Osteoblast (primary cell): ENCODE measurements at places on chromosomes 5 and 9. TPM values are rescaled to one million over a fixed set of nuclear protein-coding genes. Genes with fewer than 3 reads are reported as not detected.

DNA sequence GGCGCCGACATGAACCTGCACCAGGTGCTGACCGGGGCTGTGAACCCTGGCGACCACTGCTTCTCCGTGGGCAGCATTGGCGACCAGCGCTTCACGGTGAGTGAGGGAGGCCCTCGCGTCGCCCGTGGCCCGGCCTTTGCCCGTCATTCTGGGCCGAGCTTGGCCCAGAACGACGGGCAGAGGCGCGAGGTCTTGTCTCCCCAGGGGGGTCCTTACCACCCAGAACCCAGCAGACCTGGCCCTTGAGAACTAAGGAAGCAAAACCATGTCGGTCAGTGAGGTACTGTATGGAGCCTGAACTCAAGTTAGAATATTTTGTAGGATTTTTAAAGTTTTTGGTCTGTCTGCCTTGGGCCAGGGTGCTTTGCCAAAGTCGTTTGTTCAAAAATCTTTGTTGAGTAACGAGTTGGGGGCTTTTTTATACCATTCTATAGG, 691 bp downstream of the DMXL1 start:
- no peaks in the 10 kb centered on the region for H3K27me3 ChIP-seq
- no peak for DNase-seq
- H3K36me3 ChIP-seq = no peaks in the 10 kb centered on the region

GRCh38 chr5:180339583-180340183, 13.5 kb downstream of the GFPT2 start:
- H3K27me3 ChIP-seq = no peaks in the 10 kb centered on the region
- peaks cover 28% of the 10 kb centered on the region for H3K36me3 ChIP-seq
- H3K27ac ChIP-seq = peak overlapping the region; percentile 42
- peak; percentile 84 for DNase-seq
- peaks cover 56% of the 10 kb centered on the region for H3K4me1 ChIP-seq

- no peaks in the 10 kb centered on the region for H3K4me1 ChIP-seq
- H3K36me3 ChIP-seq = no peaks in the 10 kb centered on the region
- no peak overlapping the region for H3K4me3 ChIP-seq
- DNase-seq = peak; percentile 1
- no peak overlapping the region for H3K27ac ChIP-seq
- peaks cover 11% of the 10 kb centered on the region for H3K27me3 ChIP-seq
Observed at GRCh38 chr9:34600908-34601307, 11.0 kb downstream of the RPP25L start.

Gene IL4
- total RNA-seq = not detected in 2 replicates

Gene BTF3
- 207 and 218 TPM in 2 replicates for total RNA-seq
